NCI-H1105 (cell line): ENCODE measurements at places on chromosomes 5 and 9.
A peak's percentile ranks its signal among the peaks of the same experiment; 100 is the strongest.

DNA sequence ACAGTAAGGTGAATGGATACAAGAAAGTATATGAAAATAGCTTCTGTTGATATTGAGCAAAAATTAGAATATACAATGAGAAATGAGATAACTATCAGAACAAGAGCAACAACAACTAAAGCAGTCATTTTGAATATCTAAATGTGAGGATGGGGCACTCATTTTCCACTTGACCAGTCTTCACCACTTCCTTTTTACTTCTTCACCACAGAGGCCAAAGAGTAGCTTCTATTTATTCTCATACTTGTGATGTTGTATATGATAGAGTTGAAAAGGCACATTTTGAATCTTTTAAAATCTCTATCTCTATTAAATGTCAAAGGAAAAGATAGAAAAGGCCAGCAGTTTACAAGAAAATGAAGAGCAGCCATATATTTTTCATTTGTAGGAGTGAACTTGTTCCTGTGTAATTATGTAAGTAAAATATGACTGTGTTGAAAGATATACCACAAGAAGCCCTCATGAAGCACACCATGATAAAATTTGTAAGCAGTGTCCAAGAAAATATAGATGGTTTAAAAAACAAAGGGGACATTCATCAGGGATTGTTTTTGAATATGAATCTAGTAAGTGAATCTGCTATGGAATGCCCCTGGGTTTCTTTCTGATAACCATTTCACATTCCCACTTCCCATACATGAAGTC is 39.2 kb downstream of the ADAMTS19 start:
- no peak for DNase-seq

GRCh38 chr9:13970018-13970417 is 343.9 kb downstream of the NFIB start:
- no peak for DNase-seq

GRCh38 chr9:2109069-2109650 is 94.0 kb downstream of the SMARCA2 start:
- no peak for DNase-seq

- no peak for DNase-seq
Observed at GRCh38 chr5:143806579-143806978, 5.4 kb upstream of the HMHB1 start.

DNA sequence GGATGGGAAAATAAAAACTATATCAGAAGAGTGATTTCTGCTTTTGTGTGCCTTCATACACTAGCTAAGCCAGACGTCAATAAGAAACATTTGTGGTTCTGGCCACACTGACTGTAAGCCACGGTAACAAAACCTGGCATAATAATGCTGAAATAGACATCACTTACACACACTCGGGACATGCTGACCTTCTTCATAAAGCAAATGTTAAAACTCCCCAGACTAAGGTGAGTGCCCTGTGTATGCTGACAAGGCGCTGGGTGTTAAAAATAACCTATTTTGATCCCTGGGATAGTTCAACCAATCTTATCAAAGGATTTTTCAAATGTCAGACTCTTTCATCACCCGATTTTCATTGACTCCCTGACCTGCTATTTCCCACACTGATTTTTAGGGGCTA is 337.0 kb downstream of the RAB3C start:
- no peak for DNase-seq

DNA sequence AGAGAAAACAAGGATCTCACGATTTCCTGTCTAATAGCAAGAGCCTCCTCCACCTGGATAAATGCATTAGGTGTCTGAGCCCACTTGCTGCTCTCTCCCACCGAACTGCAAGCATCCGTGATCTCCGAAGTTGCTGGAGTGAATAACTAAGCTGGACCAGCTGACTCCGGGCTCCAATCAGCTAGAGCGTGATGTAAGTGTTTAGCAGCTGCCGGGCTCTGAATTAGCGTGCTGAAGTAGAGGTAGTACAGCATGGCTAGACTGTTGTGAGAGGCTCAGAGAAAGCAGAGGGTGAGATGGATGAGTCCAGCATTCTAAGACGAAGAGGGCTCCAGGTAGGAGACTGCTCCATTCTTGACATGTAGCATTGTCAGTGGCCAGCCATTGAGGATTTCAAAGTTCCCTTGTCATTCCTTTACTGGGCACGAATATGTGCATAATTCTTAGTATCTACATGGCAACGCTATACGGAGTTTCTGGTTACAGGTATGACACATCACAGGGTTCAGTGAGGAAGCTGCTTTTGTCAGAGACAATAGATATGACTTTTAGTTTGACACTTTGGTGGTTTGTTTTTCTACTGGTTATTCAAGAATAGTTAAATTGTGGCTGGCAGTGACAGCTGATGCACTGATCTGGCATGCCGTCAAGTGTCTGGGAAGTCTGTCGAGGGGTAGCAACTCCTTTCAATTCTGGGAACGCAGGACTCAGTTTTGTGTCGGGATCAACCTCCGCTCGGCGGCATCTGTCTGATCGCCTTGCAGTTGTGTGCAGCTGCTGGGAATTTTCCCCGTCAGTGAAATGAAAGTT is 232.6 kb downstream of the MAST4 start:
- peak; percentile 46 for DNase-seq

DNA sequence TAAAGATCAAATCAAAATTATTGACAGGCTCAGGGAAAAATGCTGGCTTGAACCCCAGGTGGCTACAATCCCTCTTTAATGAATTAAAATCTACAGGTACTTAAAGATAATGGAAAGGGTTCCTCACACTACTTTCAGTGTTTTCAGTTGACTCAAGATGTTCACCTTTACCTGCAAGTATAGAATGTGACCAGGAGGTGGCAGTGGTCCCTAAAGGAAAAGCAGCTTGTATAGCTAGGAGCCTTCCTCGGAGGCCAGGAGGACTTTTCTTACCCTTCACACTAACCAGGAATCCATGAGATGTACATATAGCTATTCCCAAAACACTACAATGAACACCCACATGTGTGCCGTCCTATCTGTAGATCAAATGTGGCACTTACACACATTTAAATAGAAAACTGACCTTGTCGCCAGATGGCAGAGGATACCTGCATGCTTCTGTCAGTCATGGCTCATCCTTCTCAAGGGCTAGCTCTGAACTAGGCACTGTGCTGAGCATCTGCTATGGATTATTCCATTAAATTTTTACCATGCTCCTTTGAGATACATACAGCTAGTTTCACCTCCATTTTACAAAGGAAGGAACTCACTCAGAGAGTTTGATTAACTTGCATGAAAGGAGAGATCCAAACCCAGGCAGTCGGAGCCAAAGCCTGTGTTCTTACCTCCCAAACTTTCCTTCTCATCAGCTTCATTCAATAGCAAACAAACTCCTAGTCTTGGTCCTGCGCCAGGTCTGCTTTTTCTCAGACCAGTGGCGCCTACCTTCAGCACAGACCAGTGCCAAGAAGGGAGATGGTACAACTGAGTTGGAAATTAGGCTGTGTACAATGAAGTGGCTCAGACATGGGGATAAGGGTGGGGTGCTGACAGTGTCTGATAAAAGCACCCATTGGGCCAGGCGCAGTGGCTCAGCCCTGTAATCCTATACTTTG is 24.5 kb downstream of the C9orf152 start:
- peak; percentile 24 for DNase-seq

DNA sequence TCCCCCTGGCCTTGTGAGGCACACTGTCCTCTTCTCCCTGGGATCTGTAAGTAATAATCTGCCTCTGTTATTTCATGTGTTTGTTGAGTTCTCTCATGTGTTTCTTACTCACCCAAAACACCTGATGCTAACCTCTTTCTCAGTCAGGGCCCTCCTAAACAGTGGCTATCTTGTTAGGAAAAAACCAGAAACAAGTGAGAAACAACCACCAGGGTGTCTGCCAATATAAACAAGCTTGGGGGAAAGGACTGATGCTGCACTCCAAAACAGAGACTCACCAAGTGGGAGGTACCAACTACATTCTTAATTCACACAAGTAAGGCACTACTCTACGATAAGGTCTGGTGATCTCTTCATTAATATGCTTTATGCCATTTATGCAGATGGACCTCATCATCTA is 564.4 kb downstream of the SEMA5A start:
- no peak for DNase-seq

DNA sequence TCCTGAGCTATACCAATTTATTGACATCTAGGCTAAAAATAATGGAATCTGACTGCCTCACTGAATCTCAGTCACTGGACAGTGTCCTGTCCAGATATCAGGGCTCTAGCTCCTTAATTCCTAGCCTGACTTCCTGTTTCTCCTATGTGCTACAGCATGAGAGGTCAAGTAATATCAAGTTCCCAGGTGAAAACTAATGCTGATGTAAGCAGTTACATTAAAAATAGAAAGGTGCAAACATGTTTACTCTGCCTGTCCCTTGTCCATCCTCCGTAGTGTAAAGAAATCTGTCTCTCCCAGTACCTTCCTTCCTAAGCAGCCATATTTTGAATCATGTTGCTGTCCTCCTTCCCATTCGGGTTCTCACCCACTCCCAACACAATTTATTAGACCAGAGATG is 145.9 kb upstream of the GHR start:
- no peak for DNase-seq
